SK-N-DZ (cell line): ENCODE measurements at places on chromosomes 4 and X.

GRCh38 chrX:71111141-71111843 lies at the start of gene IL2RG:
TSS of gene IL2RG (minus strand) at chrX:71111577. CDS start at chrX:71111539, 38 bp downstream.
- DNase-seq = no peak

DNA sequence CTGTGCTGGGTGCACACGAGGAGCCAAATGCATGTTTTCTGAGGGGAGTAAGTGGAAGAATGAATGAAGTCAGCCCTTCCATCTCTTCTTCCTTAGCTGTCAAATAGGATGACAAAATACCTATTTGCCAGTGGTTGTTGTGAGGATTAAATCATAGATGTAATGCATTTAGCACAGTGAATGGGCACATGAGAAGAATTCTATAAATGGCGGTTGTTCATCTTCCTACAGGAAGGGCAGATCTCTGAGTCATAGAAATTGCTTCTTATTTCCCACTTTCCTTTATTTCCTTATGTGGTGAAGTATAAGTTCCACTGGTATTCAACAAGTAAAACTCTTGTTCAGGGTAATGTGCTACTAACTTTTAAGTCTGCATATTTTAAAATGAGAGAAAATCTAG lies 83.1 kb downstream of the SORBS2 start:
- no peak for DNase-seq

DNA sequence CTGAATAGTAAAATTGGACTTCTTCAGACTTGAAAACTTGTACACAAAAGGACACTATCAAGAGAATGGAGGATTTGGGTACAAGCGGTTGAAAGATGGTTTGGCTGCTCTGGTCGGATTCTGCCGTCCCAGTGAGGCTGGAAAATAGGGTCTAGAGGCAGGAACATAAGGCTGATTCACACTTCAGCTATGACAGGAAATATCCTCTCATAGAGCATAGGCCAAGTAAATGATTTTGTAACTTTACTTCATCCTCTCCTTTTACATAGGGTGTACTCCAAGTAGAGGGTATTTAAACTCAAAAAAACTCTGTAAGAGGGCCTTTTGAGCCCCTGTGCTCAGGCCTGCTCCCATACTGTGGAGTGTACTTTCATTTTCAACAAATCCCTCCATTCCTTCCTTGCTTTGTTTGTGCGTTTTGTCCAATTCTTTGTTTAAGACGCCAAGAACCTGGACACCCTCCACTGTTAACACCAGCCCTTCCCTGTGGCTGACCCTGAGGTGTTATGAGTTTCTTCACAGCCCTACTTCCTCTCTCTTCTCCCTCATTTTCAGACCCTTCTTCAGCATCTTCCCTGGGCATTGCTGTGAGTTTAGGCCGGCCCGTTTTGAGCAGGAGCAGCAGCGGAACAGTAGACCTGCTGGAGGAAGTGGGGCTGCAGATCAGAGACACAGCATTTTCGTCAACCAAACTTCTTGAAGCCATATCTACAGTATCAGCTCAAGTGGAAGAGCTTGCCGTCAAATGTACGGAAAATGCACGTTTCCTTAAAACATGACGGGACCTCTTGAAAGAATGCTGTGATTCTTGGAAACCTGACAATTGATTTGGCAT lies 7.2 kb downstream of the PGAM4 start:
- DNase-seq = no peak

DNA sequence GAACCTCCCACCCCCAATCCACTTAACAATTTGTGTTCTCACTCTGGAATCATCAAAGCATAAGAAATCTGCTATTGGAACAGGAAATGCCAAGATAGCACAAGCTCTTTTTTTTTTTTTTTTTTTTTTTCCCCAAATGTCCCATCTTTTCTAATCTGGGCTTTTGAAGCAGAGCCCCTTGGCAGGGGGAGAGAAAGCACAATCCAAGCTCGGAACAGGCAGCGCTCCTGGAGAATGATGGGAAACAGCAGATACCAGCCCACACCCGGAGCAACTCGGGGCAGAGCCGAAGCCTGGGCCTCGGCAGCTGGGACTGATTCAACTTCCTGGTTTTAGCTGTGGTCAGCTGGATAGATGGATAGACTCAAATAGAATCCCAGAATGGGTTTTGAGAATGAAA lies 235.1 kb downstream of the QDPR start:
- no peak for DNase-seq

GRCh38 chr4:180052629-180053028 lies 2190.6 kb upstream of the TENM3 start:
- no peak for DNase-seq

- no peak for DNase-seq
Measured at GRCh38 chrX:734362-734761, 103.8 kb downstream of the SHOX start.

GRCh38 chr4:98474408-98474844 lies 184.0 kb downstream of the TSPAN5 start:
- DNase-seq = no peak

DNA sequence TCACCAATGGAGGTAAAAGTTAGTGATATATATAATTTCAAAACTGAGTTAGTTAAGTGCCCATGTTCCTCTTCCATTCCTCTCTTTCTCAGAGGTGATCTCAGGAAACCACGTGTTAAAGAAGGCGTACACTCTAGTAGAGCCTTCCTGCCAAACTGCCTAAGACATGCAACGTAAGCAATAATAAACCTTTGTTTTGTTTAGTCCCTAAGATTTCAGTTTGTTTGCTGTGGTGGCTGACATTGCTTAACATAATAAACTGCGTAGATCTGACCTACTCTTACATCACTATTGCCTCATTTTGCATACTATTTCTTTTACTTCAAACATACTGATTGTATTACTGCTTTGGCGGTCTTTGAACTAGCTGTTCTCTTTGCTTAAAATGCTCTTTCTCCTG lies 99.2 kb downstream of the JADE1 start:
- no peak for DNase-seq

GRCh38 chr4:80963051-80963450 lies 67.5 kb upstream of the BMP3 start:
- no peak for DNase-seq

GRCh38 chrX:43805579-43805978 lies 76.7 kb downstream of the MAOB start:
- no peak for DNase-seq

DNA sequence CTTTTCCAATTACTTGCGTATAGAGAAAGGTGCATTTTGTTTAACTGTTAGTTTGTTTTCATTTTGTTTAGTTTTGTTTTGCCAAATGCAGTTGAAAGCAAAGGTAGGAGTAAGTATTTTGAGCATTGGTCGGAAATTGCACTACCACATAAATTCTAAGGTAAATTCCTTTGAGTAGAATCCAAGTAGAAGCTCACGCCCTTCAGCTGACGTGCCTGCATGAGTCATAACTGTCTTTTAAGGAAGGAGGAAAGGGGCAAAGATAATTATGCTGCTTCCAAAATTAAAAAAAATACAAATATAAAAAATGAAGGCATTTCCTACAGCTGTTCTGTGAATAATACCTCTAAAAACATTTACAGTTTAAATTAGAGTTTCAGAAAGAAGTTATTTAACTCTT lies 110.2 kb upstream of the MYOZ2 start:
- DNase-seq = no peak

DNA sequence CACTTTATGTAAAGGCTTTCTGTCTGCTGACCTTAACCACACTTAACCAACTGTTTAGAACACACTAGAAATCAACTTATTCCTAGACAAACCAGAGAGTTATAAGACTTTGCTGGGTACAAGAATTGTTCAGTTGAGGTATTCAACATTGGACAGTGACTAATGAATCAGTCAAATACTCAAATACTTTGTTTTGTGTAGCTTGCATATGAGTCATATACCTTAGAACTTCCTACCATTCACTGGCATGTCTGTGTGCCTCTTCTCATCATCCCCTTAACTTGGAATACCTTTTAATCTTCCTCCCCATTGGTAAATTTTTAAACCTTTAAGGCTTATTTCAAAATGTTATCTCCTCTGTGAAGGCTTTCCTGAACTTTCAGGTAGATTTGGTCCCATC lies 708.8 kb upstream of the GRIA3 start:
- no peak for DNase-seq

- DNase-seq = no peak
Measured at GRCh38 chr4:179110356-179110755, 1668.1 kb upstream of the AGA start.

GRCh38 chrX:102018208-102018607 lies 86.4 kb upstream of the ZMAT1 start:
- DNase-seq = no peak

DNA sequence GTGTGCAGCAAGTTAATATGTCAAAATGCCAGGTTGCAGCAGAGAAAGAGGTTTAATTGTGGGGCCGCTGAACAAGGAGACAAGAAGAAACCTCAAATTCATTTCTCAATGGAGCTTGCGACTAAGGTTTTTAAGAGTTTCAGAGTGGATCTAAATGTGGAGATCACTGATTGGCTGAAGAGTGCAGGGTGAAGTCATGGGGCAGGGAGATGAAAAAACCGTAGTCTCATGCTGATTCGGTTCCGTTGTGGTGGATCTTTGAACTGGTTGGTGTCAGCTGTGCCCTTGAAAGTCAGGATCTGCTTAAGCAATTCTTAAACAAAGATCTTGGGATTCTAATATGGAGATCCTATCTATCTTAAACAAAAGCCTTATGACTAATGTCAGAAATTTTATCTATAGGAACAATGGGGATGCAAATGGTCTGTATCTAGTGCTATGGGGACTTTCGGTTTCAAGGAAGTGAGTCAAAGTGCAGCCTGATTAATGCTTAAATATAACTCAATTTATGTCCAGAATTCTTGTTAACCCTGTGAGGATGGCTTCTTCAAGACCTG lies 173.9 kb upstream of the CENPE start:
- no peak for DNase-seq
